ENCODE measurements at places on chromosomes 7 and 10.

DNA sequence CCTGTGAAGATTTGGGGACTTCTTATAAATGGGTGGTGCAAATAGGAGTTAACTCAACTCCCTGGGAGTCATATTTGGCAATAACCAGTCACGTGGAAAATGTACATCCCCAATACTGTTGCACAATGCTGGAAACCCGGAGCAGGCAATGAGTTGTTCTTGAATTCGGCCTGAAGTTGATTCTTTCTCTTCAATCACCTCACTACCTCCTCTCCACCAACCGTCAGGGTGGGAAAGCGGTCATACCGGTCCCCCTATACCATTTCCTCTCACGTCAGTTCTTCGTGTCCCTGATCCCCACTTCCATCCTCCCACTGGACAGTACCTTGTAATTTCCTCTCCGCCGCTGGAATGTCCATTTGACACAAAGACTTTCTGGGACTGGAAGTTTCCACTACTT lies 2.8 kb downstream of the GIMAP5 start:
- no peak for DNase-seq

- no peak for DNase-seq
Observed at GRCh38 chr10:32971536-32972091, 13.6 kb upstream of the ITGB1 start.

DNA sequence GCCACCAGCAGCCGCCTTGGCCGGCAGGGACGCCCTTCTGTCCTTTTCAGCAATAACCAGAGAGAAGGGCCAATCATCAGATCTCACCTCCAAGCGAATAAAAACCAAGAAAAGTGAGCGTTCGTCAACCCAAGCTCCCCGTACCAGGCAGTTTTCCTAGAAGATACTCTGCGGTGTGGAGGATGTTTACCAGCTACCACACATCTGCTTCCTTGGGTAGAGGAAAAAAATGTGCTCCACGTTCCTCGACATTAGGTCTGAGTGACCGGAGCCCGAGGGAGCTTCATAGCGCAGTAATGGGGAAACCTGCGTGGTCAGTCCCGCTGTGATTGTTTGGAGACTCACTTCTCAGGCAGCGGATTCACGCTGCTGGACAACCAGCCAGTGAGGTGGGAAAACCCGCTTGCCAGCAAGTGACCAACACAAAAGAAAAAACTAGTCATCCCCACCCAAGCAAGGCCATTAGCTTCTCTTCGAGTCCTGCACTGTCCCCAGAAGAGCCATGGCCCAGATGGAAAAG lies 73.0 kb downstream of the ZRANB1 start:
- no peak for DNase-seq

- no peak for DNase-seq
Observed at GRCh38 chr7:155439311-155440017, 18.5 kb upstream of the EN2 start.

DNA sequence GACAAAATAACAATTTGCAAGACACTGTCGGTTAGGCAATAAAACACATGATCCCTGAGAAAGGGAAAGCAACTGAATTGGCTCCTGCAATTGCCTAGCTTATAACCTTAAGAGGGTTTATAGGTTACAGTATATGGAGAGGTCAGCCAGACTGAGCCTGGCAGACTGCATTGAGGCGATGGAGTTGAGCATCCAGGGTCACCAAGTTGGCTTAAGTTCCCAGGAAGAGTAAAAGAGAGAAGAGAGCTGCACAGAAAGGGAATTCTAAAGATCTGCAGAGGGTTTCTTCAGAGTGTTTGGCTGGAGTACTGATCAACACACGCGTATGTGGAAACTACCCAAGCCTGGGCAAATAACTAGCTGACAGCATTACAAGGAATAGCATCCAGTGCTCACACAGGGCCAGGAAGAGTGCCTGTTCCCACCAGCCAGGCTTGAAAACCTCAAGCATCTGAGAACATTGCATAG lies 11.2 kb downstream of the ANKMY2 start:
- DNase-seq = no peak

DNA sequence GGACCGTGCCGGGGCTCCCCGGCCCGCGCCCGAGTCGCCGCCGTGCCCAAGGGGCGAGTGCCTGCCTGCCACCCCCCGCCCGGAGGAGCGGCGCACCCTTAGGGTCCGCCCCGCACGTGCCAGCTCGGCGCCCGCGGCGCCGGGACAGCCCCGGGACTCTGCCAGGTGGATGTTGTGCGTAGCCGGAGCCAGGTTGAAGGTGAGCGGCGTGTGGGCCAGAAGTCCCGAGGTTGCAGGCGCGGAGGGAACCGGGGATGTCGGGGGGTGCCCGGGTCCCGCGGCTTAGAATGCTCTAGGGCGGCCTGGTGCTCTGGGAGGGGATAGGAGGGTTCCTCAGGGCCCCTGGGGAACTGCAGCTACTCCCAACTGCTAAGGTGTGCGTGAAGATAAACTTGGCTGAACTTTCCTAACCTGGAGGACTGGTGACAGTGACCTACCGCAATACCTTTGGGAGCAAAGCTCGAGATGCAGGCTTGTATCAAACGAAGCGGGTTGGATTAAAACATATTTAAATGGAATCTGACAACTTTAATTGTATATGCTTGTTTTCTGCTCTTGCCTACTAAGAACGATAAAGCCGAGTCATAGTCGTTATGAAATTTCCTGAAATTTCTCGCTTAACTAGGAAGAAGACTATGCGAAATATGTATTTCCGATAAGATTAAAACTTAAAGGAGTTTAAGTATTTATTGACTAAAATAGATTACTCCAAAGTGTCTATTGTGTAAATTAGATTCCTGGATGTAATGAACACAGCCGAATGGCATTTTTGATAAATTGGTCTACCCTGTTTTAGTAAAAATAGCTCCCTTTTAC lies at the start of gene CUX1:
CUX1 (plus strand) TSS at position 156 of the 816 bp plus-strand sequence; CDS start at position 170, 14 bp downstream.
- peak; percentile 12 for DNase-seq

- DNase-seq = no peak
Observed at GRCh38 chr7:155897758-155898386, 85.6 kb upstream of the SHH start.

DNA sequence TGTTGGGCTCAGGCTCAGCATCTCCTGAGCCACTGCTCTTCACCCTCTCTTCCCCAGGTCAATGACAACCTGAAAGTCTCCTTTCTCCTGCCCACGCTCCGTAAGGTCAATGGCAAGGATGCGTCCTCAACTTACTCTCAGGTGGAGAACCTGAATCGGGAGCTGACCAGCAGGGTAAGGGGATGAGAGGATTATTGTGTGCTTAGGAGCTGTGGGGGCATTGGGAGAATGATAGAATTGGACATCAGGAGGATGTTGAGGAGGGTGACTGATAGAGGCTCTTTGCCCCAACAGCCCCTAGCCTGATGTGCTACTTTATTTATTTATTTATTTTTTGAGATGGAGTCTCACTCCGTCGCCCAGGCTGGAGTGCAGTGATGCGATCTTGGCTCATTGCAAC lies 1.3 kb downstream of the LRWD1 start:
- no peak for DNase-seq

DNA sequence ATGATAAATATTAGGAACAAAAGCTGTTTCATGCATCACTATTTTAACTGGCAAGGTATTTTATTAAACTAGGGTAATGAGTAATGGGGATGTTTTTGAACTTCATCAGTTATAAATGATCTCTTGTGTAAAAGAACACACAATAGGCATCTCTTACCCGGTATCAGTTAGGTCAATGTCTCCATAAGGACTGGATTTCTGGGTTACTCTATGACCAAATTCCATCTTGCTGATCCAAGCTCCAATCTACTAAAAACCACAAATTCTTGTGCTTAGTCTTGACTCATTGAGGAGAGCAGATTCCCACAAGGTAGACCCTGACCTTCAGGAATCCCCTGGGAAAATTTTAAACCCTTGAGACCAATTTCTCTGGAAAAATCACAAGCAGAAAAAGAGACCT lies 1167.7 kb downstream of the XPNPEP1 start:
- no peak for DNase-seq

- DNase-seq = no peak
Observed at GRCh38 chr7:45363669-45364068, 206.1 kb downstream of the RAMP3 start.

DNA sequence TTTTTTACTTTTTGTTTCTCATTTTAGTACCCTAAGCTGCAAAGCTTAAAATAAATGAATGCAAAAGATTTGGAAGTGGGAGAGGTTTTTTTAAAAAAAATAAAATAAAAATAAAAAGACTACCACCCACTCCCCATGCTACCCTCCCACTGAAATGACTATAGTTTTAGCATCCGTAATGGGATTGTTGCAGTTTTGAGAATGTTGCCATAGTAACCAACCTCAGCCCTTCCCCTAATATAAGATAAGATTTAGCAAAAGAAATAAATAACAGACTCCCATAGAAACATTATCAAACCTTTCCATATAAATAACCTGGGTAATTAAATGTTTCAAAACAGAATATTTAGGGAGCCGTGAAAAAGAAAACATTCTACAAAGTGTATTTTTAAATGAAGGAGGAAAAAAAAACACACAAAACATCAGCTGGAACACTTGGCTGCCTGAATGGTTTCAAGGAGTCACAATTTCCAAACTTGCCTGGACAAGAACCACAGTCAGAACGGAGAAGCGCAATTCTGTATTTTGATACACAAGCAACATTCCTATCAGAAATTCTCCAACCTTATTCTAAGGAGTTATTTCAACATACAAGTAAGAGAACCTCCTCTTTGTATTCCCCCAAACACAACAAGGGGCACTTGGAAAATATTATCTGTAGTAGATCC lies 57.4 kb downstream of the DGKI start:
- no peak for DNase-seq

DNA sequence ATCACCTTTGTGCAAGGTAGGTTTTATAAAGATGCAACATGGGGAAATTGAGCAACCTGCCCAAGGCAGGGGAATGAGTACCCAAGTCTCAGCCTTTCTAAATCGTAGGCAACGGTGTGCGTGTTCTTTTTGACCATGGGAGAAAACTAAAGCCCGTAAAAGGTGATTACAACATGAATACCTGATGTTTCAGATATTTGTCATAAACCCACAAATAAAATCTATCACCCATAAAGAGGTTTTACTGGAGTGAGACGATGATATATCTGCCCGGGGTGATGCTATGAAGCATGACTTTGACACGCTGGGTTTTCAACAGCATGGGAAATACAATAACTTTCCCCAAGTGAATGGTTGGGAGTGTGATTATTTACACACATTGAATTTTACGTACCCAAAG lies 406.3 kb upstream of the KLF6 start:
- DNase-seq = no peak

- DNase-seq = no peak
Observed at GRCh38 chr7:66669088-66669487, 40.4 kb downstream of the KCTD7 start.

- DNase-seq = no peak
Observed at GRCh38 chr7:96319439-96319838, 2.5 kb downstream of the SLC25A13 start.

GRCh38 chr7:72278550-72278949 lies 133.6 kb downstream of the CALN1 start:
- DNase-seq = no peak

DNA sequence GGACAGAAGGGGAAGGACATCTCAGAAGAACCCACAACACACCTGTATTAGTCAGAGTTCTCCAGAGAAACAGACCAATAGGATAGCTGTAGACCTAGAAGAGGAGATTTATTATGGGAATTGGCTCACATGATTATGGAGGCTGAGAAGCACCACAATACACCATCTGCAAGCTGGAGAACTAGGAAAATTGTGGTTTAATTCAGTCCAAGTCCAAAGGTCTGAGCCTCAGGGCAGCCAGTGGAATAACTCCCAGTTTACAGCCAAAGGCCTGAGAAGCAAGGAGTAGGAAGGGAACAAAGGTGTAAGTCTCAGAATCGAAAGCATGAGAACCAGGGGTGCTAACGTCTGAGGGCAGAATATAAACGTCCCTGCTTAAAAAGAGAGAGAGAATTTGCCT lies 99.6 kb upstream of the AUTS2 start:
- no peak for DNase-seq
